ENCODE measurements at places on chromosomes 1 and 21.

GRCh38 chr1:217660353-217661062, 29.4 kb downstream of the SPATA17 start:
- DNase-seq: no peak

- DNase-seq: no peak
These were observed 45.7 kb upstream of the DISC1 start for GRCh38 chr1:231580874-231581273.

DNA sequence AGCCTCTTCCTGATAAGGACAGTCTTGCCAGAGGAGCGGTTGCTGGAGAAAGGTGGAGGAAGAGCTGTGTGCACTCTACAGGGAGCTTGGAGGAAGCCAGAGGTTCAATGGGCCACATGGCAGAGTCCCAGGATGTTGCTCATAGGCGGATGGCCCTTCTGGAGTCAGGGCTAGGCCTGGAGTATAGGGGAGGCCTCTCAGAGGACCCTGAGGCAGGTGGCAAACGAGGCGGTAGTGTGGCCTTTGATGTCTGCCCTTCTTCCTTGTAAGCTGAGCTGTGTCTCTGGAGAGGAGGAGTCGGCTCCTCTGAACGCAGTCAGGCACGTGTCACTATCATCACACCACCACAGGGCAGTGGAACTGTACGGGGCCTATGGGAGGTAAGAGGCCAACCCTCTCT, 8.6 kb downstream of the PKP1 start:
- DNase-seq: no peak

DNA sequence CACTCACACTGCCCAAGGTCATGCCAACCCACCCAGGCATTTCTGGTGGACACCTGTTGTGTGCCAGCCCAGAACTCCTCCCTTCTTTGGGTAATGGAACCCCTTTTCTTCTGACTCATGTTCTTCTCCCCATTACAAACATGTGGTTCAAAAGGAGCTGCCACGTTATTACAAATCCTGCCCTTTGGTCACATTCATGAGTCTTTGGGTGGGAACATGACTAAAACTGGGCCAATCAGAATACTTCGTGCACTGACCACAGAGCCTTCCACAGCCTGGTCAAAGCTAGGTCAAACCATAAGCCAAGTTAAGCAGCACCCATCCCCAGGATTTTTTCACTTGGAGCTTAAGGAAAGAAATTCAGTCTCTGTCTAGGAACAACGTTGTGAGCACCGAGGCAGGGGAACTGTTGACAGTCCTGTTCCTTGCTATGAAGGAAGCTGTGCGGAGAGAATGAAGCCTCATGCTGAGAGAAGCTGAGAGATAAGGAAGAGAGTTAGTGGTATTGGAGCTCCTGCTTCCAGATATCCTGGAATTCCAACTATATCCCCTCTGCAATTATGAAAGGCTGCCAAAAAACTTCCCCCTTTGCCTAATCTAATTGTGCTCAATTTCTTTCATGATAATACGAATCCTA, 46.8 kb upstream of the DIPK1A start:
- no peak for DNase-seq

DNA sequence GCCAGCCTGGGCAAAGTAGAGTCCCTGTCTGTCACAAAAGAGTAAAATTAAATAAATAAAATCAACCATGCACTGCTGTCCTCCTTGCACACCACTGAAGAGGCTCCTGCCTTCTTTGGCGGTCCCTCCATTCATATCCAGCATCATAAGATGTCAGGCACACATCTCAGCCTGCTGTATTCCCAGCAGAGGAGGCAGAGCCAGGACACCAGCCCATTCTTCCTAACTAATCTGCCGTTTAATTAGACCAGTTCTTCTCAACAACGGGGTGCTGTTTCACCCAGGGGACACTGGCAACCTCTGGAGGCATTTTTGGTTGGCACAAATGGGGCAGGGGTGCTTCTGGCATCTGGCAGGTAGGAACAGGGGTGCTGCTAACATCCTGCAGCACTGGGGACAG, 119.7 kb downstream of the ETS2 start:
- DNase-seq: no peak
